ENCODE measurements at places on chromosomes 3 and 15. TPM values are rescaled to one million over a fixed set of nuclear protein-coding genes. Genes with fewer than 3 reads are reported as not detected.

ERC2 gene
- total RNA-seq, result not detected

KLHL6 gene
- total RNA-seq, result 0.31 TPM

SLC2A2 gene
- total RNA-seq, result not detected

NUP210 gene
- 1.7 TPM for total RNA-seq

DNA sequence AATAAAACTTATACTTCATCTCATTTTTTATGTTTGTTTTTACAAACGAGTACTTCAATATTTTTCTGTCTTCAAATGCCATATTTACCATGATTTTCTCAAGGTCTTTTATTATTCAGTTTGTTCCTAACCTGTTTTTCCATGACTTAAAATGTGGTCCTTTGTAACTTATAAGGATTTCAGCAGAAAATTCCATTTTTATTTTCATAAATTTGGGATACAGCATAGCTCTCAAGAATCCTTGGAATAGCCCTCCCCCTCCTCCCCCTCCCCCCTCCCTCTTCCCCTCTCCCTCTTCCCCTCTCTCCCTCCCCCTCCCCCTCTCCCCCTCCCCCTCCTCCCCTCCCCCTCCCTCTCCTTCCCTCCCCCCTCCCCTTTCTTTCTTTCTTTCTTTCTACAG lies 14.9 kb upstream of the STX19 start:
- H3K4me1 ChIP-seq, result no peaks in the 10 kb centered on the region
- peaks cover 8% of the 10 kb centered on the region for H3K36me3 ChIP-seq
- DNase-seq, result no peak
- no peak overlapping the region for H3K27ac ChIP-seq

- H3K4me1 ChIP-seq, result no peaks in the 10 kb centered on the region
- H3K27ac ChIP-seq, result no peak overlapping the region
- no peaks in the 10 kb centered on the region for H3K27me3 ChIP-seq
- peaks cover 26% of the 10 kb centered on the region for H3K36me3 ChIP-seq
These were observed 50.9 kb downstream of the CEP63 start for GRCh38 chr3:134536781-134537180.

GRCh38 chr3:177034832-177035475 lies 162.3 kb downstream of the TBL1XR1 start:
- peaks cover 22% of the 10 kb centered on the region for H3K4me1 ChIP-seq
- peaks cover 33% of the 10 kb centered on the region for H3K36me3 ChIP-seq

DNA sequence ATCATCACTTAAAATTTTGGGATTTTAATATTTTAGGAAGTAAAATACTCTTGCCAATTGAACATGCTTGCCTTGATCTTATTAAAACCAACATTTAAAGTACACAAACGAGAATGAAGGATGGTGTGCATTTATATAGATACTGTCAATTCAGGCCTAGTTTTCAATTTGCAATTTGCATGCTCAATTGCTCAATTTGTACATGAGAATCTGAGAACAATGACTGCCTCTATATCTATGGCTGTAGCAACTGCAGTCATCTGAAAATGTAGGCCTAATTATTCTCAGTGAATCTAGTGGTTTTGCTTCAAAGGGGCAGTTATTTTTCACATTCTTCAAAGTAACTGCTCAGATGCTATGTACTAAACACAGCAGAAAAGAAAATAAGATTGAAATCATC lies 18.8 kb downstream of the ZBBX start:
- H3K4me1 ChIP-seq, result no peaks in the 10 kb centered on the region
- no peak overlapping the region for H3K27ac ChIP-seq
- DNase-seq, result no peak
- no peaks in the 10 kb centered on the region for H3K36me3 ChIP-seq
- no peaks in the 10 kb centered on the region for H3K27me3 ChIP-seq
- no peak overlapping the region for H3K4me3 ChIP-seq

GRCh38 chr3:13080591-13080990 lies 7.4 kb upstream of the IQSEC1 start:
- no peaks in the 10 kb centered on the region for H3K36me3 ChIP-seq
- no peak overlapping the region for H3K4me3 ChIP-seq
- no peaks in the 10 kb centered on the region for H3K27me3 ChIP-seq
- H3K27ac ChIP-seq, result no peak overlapping the region

ARGFX gene
- not detected for total RNA-seq

DNA sequence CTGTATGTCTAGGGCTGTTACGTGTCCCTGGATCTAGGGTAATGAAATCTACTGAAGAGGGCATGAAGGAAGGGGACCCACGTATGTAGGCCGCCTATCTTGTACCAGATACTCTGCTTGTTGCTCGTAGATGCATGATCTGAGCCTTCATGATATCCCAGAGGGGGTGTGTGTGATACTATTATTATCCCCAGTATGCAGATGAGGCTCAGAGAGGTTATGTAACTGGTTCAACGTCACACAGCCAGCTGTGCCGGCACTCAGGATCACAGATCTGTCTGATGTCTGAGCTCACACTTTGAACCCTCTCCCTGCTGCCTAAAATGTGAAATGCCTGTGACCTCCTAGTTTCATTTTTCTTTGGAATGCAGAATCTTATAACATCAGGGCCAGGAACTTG lies 36.2 kb upstream of the SEC13 start:
- no peak for DNase-seq
- no peak overlapping the region for H3K27ac ChIP-seq
- H3K4me1 ChIP-seq, result no peaks in the 10 kb centered on the region
- no peaks in the 10 kb centered on the region for H3K36me3 ChIP-seq
- H3K27me3 ChIP-seq, result no peaks in the 10 kb centered on the region

DNA sequence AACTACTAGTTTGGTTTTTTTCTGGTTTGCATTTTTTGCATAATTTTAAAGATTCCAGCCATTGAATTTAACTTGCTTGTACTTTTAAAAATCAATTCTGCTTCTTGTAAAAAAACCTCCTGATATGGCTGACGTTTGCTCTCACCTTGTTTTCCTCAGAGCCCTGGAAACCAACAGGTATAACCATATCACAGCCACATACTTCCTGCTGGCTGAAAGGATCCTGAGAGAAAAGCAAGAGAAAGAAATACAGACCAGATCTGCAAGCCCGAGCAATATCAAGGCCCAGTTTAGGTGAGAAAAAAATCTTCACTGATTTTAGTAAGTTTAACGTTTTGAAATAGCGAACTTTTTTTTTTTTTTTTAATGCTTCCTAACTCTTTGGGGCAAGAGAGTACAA lies 56.8 kb downstream of the SNRK start:
- H3K4me3 ChIP-seq, result no peak overlapping the region
- H3K4me1 ChIP-seq, result peaks cover 4% of the 10 kb centered on the region
- no peaks in the 10 kb centered on the region for H3K27me3 ChIP-seq
- DNase-seq, result no peak
- no peaks in the 10 kb centered on the region for H3K36me3 ChIP-seq
- no peak overlapping the region for H3K27ac ChIP-seq

- no peaks in the 10 kb centered on the region for H3K4me1 ChIP-seq
- H3K36me3 ChIP-seq, result no peaks in the 10 kb centered on the region
- no peak overlapping the region for H3K27ac ChIP-seq
- H3K4me3 ChIP-seq, result no peak overlapping the region
- no peak for DNase-seq
These were observed 465.3 kb upstream of the CBLB start for GRCh38 chr3:106333911-106334618.

DNA sequence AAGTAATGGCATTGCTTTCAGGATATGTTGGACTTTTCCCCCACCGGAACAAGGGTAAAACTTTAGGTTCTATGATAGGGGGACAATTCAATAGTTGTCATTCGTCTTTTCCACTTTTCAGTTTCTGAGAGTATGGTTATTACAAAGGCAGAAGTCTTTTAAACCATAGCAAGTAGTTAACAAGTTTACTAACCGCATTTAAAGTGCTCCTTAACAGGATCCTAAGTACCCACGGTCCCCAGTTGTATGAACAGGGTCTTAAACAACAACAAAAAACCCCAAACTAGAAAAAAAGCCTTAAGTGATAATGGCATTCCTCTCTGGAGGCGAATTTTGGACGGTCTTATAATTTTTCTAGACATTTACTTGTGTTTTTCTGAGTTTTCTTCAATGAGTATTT lies 831 bp downstream of the IFT57 start:
- no peaks in the 10 kb centered on the region for H3K27me3 ChIP-seq
- no peak for DNase-seq
- H3K4me3 ChIP-seq, result peak overlapping the region; percentile 86
- H3K36me3 ChIP-seq, result peaks cover 8% of the 10 kb centered on the region
- H3K27ac ChIP-seq, result peak overlapping the region; percentile 68
- peaks cover 16% of the 10 kb centered on the region for H3K4me1 ChIP-seq

DNA sequence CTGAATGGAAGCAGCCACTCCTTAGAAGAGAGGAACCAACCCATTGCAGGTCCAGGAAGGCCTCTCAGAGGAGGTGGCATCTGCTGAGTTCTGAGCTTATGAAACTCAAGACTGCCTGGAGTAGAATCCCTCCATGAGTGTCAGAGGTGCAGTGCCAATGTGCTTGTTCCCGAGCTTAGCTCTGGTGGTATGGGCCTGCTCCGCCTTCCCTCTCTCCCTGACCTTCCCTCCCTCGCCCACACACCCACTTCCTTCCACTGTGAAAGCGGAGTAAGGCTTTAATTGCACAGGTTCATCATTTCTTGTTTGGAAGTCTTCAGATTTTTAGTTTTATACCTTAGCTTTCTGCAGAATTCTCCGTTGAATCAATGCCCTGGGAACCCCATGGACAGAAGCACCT lies 208.0 kb upstream of the BHLHE40 start:
- no peaks in the 10 kb centered on the region for H3K27me3 ChIP-seq
- peaks cover 34% of the 10 kb centered on the region for H3K4me1 ChIP-seq
- no peaks in the 10 kb centered on the region for H3K36me3 ChIP-seq
- H3K27ac ChIP-seq, result peak overlapping the region; percentile 77
- no peak overlapping the region for H3K4me3 ChIP-seq

- no peak overlapping the region for H3K4me3 ChIP-seq
- no peak overlapping the region for H3K27ac ChIP-seq
- H3K36me3 ChIP-seq, result no peaks in the 10 kb centered on the region
- H3K27me3 ChIP-seq, result no peaks in the 10 kb centered on the region
These were observed 120.5 kb upstream of the ALDH1A3 start for GRCh38 chr15:100759106-100759505.

- H3K36me3 ChIP-seq, result no peaks in the 10 kb centered on the region
- no peak overlapping the region for H3K27ac ChIP-seq
These were observed 17.3 kb downstream of the DPH3 start for GRCh38 chr3:16247282-16248061.

CCR8 gene
- not detected for total RNA-seq

DNA sequence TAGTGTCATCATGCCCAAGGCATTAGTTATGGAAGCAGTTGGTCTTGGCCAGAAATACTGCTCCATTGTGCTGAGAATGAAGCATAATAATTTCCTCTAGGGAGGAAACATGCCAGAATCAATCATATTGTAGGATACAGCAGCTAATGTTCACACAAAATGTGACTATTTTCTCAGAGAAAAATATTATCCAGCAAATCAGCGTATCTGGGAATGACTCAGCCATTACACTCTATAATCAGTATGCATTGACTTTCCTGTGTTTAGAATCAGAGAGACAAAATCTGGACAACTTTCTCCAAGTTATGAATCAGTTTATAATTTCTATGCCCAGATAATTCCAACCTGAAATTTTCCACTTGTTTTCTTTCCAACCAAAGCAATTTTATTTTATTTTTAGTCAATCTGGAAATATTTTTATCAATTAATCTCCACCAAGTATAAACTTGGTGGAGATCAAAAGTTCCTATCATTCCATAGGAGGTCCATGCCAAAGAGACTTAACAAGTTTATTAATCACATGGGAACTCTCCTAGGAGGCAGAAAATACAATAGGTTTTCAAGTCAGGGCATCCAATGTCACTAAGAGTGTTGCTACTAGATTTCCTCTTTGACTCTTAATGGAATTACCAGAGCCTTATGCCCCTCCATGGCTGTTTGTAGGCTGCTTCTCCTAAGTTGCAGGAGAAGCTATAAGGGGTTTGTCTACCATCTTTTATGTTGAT lies 36.4 kb downstream of the SUCNR1 start:
- no peak overlapping the region for H3K27ac ChIP-seq
- H3K36me3 ChIP-seq, result no peaks in the 10 kb centered on the region
- no peak for DNase-seq
- H3K4me1 ChIP-seq, result no peaks in the 10 kb centered on the region
- H3K27me3 ChIP-seq, result no peaks in the 10 kb centered on the region

Measured in gastrocnemius medialis (tissue), 4 donors.